ENCODE measurements at places on chromosomes 4 and X.

DNA sequence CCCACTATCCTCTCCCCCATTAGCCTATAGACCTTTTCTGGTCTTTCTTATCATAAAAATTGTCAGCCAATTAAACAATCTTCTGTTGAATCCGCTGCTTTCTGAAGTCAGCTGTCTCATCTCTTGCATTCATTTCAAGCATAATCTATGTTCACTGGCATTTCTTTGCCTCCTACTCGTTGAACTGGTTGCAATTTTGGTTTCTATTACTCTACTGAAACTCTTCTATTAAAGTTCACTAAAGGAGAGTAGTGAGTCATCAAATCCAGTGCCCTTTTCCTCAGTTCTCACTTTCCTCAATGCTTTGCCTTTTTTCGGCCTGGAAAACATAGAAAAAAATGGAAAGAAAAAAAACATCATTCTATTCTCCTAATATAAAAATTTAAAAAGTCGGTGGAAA lies 23.9 kb upstream of the CXCL13 start:
- no peak for DNase-seq

- DNase-seq, result peak; percentile 10
Measured at GRCh38 chr4:108172231-108172752, 3.6 kb upstream of the LEF1 start.

DNA sequence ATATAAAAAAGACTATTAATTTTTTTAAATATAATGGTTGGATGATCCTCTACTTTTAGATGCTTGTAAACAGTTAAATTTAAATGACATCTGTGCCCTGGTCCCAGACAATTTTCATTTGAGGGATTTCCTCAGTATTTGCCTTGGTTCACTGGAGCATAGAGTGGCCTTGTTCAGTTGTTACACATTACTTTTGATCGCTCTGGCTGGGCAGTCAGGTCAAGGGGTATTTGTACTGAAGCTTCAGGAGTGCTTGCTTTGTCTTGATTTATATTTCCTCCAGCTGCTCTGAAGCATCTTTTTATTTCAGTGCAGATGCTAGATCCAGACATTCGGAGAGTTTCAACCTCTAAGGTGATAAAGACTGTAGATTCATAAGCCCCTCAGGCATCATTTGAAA lies 50.0 kb downstream of the COMMD8 start:
- DNase-seq, result no peak

GRCh38 chr4:5018603-5019002 lies 655 bp downstream of the CYTL1 start:
- no peak for DNase-seq

DNA sequence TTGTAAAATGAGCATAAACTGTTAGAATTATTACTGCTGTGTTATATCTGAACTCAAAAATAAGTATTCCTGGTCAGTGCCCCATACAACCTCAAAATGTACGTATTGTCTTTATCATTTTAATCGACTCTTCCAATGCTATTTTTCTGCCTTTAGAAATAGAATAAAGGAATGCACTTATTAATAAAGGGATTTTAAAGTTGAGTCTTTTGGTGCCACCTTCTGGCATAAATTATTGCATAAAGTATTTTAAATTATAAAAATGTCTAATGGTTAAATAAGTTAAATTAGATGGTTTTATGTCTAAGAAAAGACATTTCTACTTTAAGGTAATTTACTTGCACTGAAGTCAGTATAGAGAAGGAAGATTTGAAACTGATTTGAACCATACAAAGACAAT lies 424.0 kb upstream of the NDST4 start:
- DNase-seq, result no peak

GRCh38 chr4:967113-968104 lies 6.0 kb downstream of the DGKQ start:
- DNase-seq, result no peak

- no peak for DNase-seq
Measured at GRCh38 chrX:42085836-42086235, 162.5 kb upstream of the CASK start.
